ENCODE measurements at places on chromosomes 2 and 18.

GRCh38 chr2:162091325-162092007 is 17.5 kb upstream of the DPP4 start:
- DNase-seq: no peak

- DNase-seq: no peak
These were observed 101.9 kb downstream of the CDH20 start for GRCh38 chr18:61435064-61435652.

GRCh38 chr2:3010001-3010400 is 367.6 kb downstream of the EIPR1 start:
- DNase-seq: no peak

GRCh38 chr18:28771849-28772248 is 594.9 kb upstream of the CDH2 start:
- DNase-seq: no peak

DNA sequence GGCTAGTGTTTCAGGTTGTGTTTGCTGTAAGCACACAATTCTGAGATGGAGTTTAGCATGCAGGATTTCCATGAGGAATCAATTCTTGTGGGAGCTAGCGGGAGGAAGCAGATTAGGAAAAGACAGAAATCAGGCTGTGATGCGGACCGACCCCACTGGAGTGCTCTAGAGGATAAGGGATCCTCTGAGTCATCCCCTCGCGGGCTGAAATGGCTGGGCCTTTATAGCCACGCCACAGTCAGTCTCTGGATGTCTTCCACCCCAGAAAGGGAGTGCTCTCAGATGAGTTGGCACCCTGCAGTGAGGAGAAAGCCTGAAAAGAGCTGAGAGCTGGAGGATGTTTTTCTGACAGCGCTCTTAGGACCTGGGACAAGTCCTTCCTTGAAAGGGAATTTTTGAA is 102.4 kb downstream of the GALNT3 start:
- no peak for DNase-seq

GRCh38 chr2:160592993-160593392 is 99.4 kb upstream of the RBMS1 start:
- no peak for DNase-seq

GRCh38 chr2:114218383-114218782 is 224.1 kb upstream of the DPP10 start:
- DNase-seq: no peak

- DNase-seq: no peak
These were observed 23.3 kb upstream of the DAW1 start for GRCh38 chr2:227848146-227848545.

DNA sequence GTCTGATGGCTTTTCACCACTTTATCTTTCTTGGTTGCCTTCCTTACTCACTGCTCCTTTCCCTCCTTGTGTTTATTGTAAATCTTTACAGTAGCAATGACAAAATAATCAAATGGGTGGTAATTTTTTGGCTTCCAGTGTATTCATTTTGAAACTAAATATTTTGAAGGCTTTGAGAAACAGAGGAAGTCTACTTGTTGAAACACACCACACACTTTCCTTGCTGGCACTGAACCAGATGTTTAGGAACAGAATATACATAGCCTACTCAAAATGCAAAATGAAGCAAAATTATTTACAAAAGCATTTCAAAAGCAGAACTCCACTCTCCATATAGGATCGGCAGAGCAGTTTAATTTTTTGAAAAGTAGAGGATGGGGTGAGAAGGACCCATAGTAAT is 189.8 kb downstream of the LTBP1 start:
- DNase-seq: no peak

DNA sequence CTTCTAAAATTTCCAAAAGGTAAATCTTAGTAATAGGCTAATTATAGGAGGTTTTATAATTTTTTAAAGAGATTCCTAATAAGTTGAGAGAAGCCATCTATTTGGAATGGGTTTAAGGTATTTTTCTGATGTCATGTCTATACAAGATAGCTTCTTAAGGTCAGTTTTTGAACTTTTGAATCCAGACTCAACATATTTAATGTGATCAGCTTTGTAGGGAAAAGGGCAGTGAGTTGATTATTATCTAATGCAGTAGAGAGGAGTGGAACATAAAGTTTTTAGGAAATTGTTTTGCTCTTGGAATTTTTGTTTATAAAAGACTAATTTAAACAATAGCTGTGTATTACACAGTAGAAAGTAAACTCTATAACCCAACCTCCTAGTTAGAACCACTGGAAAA is 96.3 kb downstream of the PHLPP1 start:
- DNase-seq: no peak

DNA sequence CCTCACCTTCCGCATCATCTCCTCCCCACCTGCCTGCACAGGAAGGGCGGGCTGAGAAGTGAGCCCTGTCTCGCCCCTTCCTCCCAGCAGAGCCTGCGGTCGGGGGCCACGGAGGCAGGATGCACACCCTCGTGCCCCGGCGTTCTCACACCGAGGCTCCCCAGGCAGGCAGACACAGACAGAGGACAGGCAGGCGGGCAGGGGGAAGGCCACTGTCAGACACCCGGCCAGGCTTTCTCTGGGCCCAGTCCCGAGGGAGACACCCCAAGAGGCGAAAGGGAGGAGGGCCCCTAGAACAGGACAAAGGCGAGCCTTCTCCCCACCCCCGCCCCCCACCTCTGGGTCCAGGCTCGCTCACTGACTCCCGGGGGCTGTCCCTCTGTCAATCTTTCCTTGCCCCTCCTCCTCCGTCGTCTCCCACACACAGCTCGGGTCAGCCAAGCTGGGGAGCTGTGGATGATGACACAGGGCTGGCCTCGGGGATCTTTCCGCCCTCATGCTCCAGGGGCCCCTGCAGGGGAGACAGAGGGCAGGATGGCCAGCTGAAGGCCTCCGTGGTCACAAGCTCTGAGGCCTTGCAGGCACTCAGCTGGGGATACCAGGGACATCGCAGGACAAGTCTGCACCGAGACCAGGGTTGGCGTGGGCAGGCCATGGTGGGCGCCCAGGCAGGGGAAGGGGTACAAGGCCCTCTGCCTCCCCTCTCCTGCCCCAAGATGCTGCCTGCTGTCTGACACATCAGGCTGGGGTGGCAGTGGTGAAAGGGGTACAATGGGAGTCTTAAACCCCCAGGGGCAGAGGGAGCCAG is 24.9 kb downstream of the BIN1 start:
- DNase-seq: no peak

DNA sequence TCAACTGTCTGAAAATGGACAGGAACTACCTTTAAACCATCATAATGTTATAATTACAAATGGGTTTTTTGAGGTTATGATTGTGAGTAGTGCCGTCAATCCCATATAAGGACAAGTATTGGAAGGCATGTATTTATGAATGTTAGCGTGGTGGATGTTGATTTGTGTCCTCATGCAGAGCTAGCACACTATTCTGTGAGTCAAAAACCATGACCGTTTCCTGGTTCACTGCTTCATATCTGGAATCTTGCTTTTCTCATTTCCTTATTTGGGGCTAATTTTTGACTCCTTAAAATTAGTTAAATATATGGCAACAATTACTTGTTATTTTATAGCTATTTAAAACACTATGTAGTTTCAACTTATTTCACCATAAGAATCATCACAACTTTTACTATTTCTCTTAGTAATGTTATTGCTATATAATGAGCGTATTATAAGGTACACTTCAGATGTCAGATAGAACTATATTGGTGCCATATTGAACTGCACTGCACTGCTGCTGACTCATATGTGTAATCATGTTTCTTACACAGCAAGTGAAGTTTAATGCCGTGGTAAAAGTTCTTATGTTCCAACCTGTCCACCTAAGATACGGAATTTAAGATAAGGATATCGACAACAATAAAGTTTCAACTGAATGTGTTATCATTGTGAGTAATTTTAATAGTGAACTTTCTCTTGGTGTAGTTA is 192.8 kb downstream of the PTGR3 start:
- DNase-seq: no peak

DNA sequence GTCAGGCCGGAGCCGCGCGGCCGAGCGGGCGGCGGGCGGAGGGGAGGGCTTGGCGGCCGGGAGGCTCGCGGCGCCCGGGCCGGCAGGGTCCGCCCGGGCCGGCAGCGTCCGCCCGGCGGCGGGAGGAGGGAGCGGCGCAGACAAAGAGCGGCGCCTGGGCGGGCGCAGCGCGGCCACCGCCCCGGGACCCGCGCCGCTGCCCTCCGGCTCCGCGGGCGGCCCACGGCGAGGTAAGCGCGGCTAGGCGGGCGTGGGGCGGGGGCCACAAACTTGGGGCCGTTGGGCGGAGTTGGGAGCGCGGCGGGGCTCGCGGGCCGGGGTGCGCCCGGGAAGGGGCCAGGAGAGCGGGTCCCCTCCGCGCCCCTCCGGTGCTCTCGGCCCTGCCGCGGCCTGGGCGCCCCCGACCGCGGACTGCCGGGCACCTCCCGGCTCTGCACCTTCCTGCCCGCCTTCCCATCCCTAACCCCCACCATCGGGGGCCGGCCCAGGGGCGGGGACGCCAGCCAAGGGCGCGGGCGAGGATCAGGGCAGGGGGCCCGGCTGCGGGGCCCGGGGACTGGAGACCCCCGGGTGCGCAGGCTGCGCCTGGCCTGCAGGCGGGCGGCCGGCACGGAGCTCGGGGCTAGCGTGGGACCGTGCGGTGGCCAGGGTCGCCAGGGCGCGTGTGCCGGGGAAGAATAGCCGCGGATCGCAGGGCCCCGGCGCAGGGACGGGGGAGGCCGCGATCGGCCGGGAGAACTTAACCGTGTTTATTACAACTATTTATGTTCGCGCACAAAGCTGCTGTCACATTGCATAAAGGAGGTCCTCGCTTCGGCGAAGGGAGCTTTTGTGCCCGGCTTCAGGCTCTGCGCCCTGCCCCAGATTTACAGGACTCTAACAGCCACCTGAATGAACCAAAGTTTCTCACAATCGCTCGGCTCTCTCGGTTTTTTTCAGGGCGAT is at the start of gene NCK2:
Gene NCK2 (plus strand): TSS at position 4 of the 945 bp plus-strand sequence. CDS start 110,152 bp downstream, outside the sequence.
- DNase-seq: no peak

GRCh38 chr2:65499216-65499615 is 66.8 kb upstream of the SPRED2 start:
- DNase-seq: no peak

GRCh38 chr2:32442020-32442467 is 85.2 kb downstream of the BIRC6 start:
- DNase-seq: no peak

GRCh38 chr18:48543228-48543627 is 4.4 kb downstream of the CTIF start:
- DNase-seq: no peak

GRCh38 chr18:58496937-58497336 is 132.0 kb downstream of the ALPK2 start:
- no peak for DNase-seq

- no peak for DNase-seq
These were observed 262.8 kb downstream of the ZEB2 start for GRCh38 chr2:144256996-144257707.

- no peak for DNase-seq
These were observed 246.1 kb downstream of the NDUFA10 start for GRCh38 chr2:239778861-239779558.

DNA sequence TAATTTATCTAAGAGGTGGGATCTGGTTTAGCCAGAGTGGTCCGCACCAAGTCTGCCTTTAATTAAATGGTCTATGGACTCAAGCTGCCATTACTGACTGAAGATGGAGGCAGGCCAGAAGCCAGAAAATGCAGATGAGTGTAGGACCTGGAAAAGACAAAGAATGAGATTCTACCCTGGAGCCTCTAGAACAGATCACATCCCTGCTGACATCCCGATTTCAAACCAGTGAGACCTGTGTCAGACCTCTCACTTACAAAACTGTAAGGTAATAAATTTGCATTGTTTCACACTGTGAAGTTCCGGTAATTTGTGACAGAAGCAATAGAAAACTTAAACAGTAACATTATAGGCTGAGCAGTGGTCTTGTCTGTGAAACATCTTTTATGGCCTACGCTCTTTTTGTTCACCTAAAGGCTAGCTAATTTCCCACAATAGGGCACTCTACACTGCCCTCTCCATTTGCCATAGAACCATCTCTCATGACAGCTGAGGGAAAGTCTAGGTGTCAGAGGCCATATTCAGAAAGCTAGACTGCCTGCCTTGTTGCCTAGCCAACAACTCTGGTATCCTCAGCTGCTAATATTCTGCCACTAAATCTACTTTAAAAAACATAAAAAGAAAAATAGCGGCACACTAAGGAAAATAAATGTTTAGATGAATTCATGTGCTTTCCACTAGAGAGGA is 1396.2 kb upstream of the PIK3C3 start:
- no peak for DNase-seq

DNA sequence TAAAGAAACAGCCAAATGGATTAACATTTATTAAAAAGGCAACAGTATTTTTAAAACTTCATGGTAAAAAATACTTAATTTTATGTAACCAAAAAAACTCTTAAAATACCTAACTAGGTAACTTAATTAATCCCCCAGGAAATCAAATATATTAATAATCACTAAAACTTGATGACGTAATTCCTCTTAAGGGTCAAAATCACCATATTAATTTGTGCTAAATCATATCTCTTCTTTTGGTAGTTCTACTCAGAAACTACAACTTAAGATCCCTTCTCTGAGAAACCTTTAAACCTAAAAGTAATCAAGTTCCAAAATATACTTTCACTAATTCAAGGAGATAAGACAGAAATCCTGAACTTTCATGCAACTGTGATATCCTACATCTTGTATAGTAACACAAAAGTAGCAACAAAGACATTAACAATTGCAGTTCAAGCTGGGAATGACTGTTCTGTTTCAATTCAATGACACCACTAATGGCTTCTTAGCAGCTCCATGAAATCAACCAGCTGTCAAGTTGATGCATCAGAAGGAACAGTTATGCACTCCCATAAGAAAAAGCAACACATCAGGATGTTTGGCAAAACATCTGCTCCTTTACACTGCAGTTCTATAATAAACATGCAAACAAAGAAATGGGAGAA is 4.0 kb downstream of the BAZ2B start:
- no peak for DNase-seq

DNA sequence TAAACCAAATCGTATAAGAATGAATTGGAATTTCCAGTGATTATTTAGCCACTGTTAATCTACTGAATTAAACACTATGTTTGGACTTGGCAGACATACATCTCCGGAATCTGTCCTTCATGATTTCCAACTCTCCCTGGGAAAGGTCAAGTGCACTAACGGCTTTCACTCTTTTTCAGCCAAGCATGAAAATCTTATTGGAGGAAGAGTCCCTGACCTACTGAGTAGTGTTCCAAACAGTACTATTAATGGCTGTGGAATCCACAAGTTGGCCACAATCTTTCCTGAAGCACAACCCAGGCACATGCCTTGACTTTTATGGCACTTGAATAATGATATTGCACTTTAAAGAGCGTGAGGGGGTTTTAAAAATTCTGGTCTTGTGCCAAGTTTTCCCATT is 318.9 kb upstream of the RND3 start:
- no peak for DNase-seq

- no peak for DNase-seq
These were observed 231.5 kb upstream of the KLHL29 start for GRCh38 chr2:23153484-23153883.
